ENCODE measurements at places on chromosomes 2 and 18.
A peak's percentile ranks its signal among the peaks of the same experiment; 100 is the strongest.

GRCh38 chr2:9771101-9771449 is 72.2 kb upstream of the TAF1B start:
- DNase-seq, result no peak

GRCh38 chr2:132651115-132652045 is 18.6 kb downstream of the LYPD1 start:
- DNase-seq, result no peak

- DNase-seq, result no peak
Observed at GRCh38 chr2:231193216-231193615, 5.2 kb upstream of the ARMC9 start.

GRCh38 chr2:183232161-183232865 is 108.1 kb downstream of the NUP35 start:
- no peak for DNase-seq

- DNase-seq, result peak; percentile 3
Observed at GRCh38 chr18:65753520-65753919, 2.7 kb downstream of the CDH7 start.

- no peak for DNase-seq
Observed at GRCh38 chr2:233288663-233289062, 19.0 kb upstream of the SAG start.

DNA sequence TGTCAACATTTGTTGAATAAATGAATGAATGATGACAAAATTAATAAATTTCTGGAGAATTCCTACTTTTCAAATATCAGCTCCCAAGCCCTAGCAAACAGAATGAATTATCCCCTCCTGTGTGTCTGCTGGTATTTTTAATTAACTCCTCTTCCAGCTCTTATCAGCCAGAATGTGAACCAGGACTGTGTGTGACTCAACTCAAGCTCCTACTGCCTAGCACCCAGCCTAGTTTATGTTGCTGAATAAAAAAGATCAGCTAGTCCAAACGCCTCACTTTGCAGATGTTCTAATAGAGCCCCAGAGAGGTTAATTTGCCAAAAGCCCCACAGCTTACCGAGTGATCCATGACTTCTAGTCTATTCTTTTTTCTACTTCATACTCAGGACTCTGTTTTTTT is 50.3 kb downstream of the RABL2A start:
- no peak for DNase-seq

GRCh38 chr18:65435534-65435933 is 315.3 kb upstream of the CDH7 start:
- DNase-seq, result no peak

- no peak for DNase-seq
Observed at GRCh38 chr2:140023291-140023690, 1243.1 kb upstream of the NXPH2 start.

GRCh38 chr2:216283038-216283900 is 89.0 kb downstream of the MARCHF4 start:
- peak; percentile 5 for DNase-seq

DNA sequence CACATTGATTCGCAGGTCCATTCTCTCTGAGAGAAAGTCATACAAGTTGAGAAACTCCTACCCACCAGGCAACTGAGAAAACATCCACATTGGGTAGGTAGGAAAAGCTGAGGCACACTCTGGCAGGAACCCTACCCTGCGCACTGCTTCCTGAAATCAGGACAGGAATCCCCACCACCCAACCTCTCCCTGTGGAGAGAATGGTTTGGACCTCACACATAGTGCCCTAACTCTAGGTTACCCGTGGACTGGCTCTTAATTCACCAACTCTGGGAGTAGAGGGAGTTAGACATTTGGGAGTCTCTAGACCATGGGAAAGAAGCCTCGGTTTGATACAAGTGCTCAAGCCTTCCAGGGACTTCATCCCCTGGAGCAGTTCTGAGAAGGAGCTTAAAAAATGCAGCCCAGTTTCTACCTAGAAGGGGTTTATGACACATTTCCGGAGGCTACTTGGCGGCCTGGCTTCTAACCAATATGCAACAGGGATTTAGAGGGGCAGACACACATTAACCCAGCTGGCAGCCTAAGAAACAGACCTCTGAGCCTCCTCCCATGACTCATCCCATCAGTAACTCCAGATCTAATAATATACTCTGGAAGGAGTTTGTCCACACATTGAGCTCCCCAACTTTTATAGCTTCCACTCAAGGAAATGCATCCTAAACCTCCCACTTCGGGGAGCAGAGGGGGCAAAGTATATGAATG is 136.7 kb downstream of the EML6 start:
- DNase-seq, result no peak

DNA sequence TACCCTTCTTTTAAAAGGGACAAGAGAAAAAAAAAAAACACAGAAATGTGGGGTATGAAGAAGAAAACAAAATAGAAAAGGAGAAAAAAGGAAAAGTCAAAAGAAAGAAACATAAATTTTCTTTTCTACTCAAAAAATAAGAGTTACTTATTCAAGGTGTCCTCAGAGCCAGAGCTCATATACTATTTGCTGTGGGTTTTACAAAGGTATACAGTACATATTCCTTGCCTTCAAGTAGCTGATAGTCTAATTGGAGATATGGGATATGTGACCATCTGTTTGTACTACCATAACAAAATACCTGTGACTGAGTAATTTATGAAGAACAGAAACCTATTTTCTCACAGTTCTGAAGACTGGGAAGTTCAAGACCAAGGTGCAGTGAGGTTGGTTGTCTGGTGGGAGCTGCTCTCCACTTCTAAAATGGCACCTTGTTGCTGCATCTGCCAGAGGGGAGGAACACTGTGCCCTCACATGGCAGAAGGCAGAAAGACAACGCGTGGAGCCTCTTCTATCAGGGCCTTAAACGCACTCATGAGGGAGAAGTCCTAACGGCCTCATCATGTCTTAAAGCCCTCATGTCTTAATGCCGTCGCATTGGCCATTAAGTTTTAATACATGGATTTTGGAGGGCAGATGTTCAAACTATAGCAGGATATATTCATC is 33.9 kb downstream of the NBAS start:
- DNase-seq, result no peak

GRCh38 chr2:70143314-70144150 is 47.3 kb downstream of the C2orf42 start:
- DNase-seq, result peak; percentile 79

DNA sequence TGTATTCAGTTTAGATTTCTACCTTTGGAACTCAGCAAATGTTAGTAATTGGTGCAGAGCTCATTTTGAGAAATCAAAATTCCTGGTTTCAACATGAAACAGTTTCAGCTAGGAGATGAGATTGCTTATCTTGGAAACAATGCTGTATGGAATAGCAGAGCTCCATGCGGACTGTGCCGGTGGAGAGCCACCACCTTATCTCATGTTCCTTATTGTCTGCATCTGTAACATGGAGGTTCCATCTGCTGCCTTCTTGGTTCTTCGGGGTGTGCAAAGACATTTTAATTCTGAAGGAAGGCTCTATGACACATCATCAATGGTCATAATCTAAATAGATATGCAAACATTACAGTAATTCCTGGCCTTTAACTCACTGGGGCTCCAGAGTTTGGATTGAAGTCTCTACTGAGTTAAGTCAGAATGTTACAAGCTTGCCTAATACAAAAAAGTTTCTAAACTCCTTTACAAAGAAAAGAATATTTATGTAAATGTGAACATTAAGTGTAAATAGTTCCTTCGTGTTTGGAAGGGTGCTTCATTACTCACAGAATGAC is 65.3 kb downstream of the PRKRA start:
- DNase-seq, result no peak

DNA sequence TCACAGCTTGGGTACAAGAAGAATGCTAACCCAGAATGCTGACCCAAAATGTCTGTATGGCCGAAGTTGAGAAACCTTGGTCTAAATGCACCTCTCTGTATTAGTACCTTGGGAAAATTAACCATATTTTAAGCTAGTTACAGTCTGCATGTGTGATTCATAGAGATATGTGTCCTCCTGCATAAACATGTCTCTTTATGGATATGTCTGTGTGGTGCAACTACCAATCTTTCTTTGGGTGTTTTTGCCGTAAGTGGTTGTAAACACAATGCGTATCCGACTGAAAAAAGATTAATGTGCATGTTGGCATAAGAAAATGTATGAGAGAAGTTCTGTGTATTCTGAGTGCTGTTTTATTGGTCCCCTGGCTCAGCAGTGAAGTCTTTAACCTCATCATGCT is 54.2 kb upstream of the GAREM2 start:
- no peak for DNase-seq

DNA sequence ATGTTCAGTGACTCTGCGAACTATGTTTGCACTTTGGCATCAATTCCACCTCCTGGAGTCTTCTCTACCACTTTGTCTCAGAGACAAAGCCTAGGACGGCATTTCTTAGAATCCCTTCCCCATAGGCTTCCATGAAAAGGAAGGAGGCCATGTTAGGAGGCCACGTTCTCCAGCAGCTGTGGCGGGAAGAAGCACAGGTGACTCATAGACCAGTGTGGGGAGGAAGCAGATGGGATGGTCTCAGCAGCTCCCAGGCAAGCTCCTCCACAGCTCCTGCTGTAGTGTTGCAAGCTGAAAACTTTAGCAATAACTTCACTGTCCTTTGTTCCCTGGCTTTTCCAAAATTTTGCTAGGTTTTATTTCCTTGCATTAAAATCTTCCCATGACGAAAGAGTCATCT is 781.3 kb upstream of the ID2 start:
- DNase-seq, result no peak

- peak; percentile 64 for DNase-seq
Observed at GRCh38 chr2:72887032-72887739, at the start of gene SPR. SPR (plus strand) TSS chr2:72887408; CDS start chr2:72887433, 25 bp downstream.

GRCh38 chr18:21557607-21558253 is 42.8 kb downstream of the ESCO1 start:
- no peak for DNase-seq

GRCh38 chr2:42906557-42907411 is 114.4 kb upstream of the HAAO start:
- DNase-seq, result no peak

- no peak for DNase-seq
Observed at GRCh38 chr18:67519592-67519991, 3.1 kb upstream of the DSEL start.

GRCh38 chr2:113192459-113193100 is 18.8 kb downstream of the PSD4 start:
- no peak for DNase-seq

GRCh38 chr2:156704132-156704531 is 268.0 kb downstream of the GPD2 start:
- DNase-seq, result no peak

DNA sequence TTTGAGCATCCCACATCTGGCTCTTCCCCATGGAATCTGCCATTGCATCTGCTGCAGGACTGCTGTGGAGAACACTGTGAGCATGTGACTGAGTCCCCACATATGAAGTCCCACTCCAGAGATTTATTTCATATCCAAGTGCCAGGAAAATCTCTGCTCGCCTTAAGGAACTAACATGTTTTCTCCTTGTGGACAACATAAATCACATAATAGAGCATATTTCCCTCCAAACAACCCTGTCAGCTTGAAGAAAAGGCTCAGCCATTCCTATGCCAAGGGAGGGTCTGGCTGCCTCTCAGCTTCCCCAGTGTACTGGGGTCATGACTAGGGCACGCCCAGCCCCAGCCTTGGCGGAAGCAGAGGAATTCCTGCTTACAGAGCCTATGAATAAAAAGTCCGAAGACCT is 193.7 kb downstream of the DNER start:
- no peak for DNase-seq

DNA sequence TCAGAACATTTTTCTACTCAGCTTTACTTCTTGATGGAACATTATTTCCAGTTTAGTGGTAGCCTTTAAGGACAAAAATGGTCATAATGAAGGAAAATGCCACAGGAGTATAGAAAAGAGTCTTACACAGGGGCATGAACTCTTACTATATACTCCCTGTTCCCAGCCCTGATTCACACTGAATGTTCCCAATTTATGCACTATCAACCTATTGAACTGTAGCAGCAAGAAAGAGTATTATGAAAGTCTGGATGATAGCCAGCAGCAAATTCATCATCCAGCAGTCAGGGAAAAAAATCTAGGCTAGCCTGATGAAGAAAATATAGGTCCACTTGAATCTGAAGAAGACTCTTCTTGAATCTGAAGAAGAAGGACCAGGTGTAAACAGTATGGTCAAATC is 1170.3 kb upstream of the CHAC2 start:
- no peak for DNase-seq

DNA sequence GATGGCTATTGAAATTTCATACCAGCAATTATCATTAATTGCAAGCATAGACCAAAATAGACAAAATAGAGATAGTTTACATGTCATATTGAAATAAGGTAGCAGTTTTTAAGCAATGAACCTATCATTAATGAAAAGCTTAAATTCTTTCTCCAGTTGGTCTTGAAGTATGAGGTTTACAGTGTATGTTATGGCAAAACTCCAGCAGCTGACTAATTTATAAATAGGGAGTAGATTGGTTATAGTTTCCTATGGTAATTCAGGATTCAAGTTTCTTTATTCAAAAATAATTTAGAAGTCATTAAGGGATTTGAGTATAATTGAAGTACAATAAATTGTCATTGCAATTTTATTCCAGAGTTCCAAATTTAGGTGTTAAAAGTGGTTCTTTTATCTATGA is 69.6 kb upstream of the COL5A2 start:
- DNase-seq, result no peak

- no peak for DNase-seq
Observed at GRCh38 chr2:57947398-57947797, 99.2 kb upstream of the VRK2 start.

GRCh38 chr2:187482796-187483195 is 34.7 kb upstream of the CALCRL start:
- DNase-seq, result no peak

GRCh38 chr2:191846515-191847476 is at the start of gene CAVIN2:
CAVIN2 (minus strand) TSS chr2:191847088; CDS start chr2:191846925, 163 bp downstream.
- peak; percentile 4 for DNase-seq

DNA sequence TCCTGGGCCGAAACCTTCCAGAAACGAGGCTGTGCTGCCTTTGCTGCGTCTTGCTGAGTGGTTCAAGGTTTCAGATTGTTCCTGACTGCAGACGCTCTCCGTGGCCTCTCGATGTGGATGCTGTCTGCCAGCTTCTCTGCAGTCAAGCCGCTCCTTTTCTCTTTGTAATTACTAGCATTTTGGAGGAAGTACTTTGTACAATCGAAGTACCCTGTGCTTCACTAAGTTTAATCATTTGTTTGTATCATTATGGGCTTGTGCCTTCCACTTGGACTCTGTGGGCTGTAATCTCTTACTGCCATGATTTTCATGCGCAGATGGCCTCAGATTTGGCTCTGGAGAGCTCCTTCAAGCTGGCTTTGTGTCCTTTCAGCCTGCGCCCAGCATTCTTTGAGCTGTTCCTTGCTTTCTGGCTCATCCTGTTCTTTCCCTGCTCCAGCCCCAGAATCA is 49.3 kb downstream of the TRAF3IP1 start:
- DNase-seq, result no peak

DNA sequence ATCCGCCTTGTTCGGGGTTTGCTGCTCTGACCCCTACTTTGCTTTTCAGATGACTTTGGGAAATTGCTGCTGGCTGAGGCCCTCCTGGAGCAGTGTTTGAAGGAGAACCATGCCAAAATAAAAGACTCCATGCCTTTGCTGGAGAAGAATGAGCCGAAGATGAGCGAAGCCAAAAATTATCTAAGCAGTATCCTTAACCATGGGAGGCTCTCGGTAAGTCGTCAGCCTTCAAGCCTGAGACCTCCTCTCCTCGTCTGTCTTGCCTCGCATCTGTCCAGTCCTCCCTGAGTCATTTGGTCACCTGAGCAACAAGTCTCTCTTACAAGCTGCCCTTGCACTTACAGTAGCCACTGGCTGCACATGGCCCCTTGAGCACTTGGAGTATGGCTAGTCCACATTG is 34.7 kb upstream of the MCFD2 start:
- DNase-seq, result no peak

- no peak for DNase-seq
Observed at GRCh38 chr2:124478761-124479160, 453.7 kb downstream of the CNTNAP5 start.
